ENCODE measurements at places on chromosomes 1 and 21. TPM values are rescaled to one million over a fixed set of nuclear protein-coding genes. Genes with fewer than 3 reads are reported as not detected.

DNA sequence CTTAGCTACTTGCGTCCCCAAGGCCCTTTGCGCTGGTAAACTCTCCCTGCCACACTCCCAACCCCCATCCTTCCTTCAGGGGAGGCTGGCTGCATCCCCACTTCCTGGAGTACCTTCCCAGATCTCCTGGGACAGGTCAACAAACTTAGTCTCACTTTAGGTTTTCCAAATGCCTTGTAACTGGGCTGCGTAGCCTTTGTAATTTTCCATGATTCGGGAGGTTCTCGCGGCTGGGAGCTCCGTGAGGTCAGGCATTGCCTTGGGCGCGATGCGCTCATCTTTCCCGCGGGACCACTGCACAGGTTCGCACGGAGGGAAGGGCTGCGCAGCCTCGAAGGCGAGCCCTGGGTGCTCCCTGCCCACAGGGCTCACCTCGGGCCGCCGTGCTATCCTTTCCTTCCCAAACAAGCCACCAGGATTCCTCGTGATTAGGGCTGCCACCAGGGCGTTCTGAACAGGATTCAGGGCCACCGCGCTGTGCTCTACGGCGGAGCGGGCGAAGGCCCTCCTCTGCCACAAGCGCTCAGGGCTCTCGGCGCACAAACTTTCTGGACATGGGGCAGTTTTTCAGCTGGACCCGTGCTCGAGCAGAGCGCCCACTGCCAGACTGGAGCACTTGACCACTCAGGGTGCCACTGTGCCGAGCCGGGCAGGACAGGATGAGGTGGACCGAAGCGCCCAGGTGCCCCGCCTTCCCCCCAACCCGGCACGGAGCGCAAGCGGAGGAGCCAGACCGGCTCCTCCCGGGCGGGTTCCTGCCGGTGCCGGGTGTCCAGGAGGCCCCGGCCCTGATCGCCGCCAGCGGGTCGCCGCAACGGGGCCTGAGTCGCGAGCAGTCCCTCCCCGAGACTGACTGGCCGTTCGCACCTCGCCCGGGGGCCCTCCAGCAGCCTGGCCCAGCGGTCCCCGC is 1.1 kb downstream of the TMPRSS2 start:
- DNase-seq: peak; percentile 63

DNA sequence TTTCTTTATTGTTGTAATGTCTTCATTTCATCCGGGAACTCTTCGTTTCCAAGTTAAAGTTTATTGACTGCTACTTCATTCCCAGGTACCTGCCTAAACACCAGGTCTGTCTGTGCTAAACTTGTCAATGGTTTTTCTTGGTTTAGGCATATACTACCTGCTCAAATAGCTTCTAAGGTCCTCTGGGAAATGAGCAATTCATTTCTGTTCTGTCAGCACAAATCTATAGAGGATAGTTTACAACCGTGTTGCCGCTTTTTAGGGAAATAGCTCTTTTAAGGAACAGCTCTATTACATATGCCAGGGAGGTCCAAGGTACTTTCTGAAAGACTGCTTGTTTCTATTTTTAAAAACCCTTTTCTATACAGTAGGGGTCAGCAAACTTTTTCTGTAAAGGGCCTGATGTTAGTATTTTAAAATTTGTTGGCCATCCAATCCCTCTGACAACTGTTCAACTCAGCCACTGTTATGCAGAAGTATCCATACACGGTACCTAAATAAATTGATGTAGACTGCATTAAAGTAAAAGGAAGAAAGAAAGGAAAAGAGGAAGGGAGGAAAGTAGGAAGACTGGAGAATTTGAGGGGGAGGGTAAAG is 222.7 kb upstream of the PTBP2 start:
- no peak for DNase-seq

DNA sequence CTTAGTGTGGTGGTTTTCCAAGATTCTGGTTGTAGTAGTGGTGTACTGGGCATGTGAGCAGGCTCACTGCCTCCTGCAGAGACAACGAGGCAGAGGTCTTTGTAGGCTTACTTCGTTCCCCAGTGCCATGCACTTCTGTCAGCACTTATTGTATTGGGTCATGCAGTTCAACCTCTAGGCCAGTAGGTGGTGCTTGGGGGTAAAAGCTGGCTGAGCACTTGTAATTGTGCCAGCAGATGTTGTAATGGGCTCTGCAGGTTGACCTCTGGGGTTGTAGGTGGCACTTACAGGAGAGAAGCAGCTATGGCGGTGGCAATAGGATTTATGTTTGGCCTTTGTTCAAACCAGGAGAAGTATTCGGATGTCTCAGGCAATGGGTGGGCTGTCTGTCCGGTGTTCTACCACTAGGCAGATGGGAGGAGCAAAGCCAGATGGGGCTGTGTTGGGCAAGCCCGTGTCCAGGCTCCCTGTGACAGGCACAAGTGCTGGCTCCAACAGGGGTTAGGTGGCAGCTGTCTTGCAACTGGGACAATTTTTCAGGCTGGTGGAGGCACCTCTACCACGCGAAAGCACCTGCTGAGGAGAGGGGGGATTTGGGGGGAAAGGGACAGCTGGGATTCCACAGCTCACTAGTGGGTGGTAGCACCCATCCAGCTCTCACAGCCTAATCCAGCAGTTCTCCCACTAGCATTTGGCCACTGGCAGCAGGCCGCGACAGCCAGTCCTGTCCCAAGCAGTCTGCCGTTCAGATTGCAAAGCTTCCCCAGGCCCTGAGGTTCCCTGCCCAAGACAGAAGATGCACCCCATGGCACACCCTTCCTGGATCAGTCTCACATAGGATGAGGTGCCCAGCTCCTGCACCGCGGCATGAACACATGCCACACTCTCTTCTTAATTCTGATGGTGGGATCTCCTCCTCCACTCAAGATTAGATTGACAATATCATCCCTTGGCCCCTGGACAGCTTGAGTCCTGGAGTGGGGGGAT is 274.5 kb downstream of the CTH start:
- DNase-seq: peak; percentile 80

- no peak for DNase-seq
These were observed 1075.0 kb downstream of the TTLL7 start for GRCh38 chr1:82923931-82924330.

GRCh38 chr1:30032302-30032701 is 691.1 kb downstream of the MATN1 start:
- no peak for DNase-seq

GRCh38 chr1:111275079-111275478 is 15.6 kb upstream of the CHIA start:
- DNase-seq: no peak

DNA sequence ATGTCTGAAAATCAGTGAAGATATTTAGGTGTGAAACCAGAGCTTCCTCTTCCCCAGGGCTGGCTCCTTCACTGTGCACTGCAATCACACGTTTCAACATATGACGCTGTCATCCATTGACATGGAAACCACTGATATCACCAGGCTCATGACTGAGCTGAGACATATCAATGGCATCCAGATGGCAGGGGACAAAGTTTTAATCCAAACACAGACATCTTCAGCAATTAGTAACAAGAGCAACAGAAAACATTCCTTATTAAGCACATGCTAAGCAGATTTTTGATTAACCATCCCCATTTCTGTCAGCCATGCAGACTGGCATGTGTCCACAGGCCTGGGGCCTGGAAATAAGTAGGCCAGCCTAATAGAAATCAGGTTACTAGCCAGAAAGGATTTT is 108.0 kb upstream of the ADAR start:
- DNase-seq: no peak

GRCh38 chr1:7171574-7171973 is 386.3 kb downstream of the CAMTA1 start:
- DNase-seq: no peak

DNA sequence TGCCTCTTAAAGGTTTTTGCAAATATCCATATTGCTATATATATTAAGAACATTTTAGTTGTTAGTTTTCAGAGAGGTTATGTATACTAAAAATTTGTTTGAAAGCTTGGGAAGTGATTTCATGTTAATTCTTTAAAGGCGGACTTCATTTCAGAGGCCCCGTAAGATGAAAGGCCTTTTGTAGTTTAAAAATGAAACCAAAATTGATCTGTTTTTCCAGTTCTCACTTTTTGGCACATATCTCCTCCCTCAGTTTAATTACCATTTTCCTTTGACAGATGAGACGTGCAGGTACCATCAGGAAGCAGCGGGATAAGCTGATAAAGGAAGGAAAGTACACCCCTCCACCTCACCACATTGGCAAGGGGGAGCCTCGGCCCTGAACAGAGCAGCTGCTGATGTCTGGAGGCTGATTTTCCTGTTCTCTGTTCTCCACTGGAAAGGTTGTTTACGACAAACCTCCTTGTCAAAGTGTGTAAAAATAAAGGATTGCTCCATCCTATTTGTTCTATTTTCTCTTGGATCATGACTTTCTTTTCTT is 8.0 kb downstream of the NDUFS5 start:
- DNase-seq: no peak

GRCh38 chr1:39478126-39478915 is 13.1 kb upstream of the BMP8A start:
- DNase-seq: no peak

DNA sequence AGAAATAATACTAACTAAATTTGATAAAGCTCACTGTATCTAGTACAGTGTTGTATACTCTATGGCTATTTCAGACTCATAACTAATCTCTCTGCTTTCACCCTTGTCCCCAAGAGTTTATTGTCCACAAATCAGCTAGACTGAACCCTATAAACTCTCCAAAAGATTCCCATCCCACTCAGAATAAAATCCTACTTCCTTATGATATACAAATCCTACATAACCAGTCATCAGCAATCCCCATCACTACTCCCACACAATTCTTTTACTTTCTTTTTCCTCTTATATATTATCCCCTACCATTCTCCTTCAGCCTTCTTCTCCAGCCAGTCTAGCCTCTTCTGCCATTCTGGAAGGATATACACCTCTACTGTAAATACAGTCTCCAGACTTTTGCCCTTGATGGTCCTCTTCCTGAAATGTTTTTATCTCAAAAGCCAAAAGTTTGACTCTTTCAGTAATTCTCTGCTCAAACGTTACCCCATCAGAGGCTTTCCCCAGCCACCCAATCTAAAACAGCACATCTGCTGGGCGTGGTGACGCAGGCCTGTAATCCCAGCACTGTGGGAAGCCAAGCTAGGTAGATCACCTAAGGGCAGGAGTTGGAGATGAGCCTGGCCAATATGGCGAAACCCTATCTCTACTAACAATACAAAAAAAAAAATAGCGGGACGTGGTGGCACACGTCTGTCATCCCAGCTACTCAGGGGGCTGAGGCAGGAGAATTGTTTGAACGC is 41.6 kb downstream of the ABL2 start:
- no peak for DNase-seq

DNA sequence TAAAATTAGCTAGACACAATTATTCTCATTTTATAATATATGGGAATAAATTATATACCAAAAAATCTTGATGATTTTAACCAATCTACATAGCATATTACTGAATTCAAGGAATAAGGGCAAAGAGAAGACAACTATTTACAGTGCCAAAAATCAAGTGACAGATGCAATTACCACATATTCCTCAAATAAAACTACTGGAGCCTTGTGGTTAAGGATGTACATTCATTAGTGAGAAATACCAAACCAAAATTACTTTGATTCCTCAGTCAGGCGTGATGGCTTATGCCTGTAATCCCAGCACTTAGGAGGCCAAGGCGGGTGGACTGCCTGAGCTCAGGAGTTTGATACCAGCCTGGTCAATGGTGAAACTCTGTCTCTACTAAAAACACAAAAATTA is 68.8 kb upstream of the RBM34 start:
- no peak for DNase-seq

GRCh38 chr1:152388889-152389288 is 25.2 kb downstream of the CRNN start:
- DNase-seq: no peak

HIVEP3 gene
- 0.39 TPM for total RNA-seq

FAM72A gene
- 19.1 TPM for total RNA-seq

IVL gene
- total RNA-seq: not detected

PDPN gene
- 67.3 TPM for total RNA-seq

TRIM62 gene
- 18.9 TPM for total RNA-seq

CR1L gene
- total RNA-seq: 5.8 TPM

TRNP1 gene
- total RNA-seq: 69.3 TPM

FMO5 gene
- 0.35 TPM for total RNA-seq

SEC16B gene
- 0.70 TPM for total RNA-seq

GPR52 gene
- total RNA-seq: 1.6 TPM

PRKACB gene
- total RNA-seq: 30.8 TPM

MMP23B gene
- 15.8 TPM for total RNA-seq

LIN28A gene
- 1,538 TPM for total RNA-seq

Data from GM23338 (cell line).